ENCODE measurements at places on chromosomes 16 and 17. TPM values are rescaled to one million over a fixed set of nuclear protein-coding genes. Genes with fewer than 3 reads are reported as not detected.

KRT17 gene
- 1.6 TPM for total RNA-seq

DNA sequence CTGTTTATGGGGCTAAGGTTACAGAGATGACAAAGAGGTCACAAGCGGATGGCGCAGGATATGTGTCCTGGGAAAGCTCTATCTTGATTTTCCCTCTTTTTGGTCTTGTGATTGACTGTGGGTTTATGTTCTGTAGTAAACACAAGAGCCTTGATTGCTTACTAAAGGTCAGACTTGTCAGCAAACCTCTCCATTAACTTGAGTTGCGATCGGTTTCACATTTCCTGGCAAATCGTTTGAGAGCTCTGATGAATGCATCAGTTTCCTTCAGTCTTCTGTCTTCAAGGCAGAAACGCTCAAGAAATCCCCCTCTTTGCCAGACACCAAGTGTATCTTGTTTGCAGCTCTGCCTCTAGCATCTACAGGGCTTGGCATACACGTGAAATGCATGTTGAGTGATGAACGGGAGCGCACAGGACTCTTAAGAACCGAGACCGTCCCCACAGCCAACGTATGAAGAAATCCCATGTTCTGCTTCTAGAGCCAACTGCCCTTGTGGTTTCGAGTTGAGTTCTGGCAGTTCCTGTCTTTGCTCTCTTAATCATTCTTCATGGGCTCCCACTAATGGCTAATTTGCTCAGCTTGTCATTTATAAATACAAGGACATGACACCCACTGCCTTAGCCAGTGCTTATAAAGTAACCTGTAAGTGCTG, 143.3 kb downstream of the PITPNC1 start:
- DNase-seq: no peak

- DNase-seq: no peak
Observed at GRCh38 chr17:3894188-3894587, 1.3 kb upstream of the CAMKK1 start.

DNA sequence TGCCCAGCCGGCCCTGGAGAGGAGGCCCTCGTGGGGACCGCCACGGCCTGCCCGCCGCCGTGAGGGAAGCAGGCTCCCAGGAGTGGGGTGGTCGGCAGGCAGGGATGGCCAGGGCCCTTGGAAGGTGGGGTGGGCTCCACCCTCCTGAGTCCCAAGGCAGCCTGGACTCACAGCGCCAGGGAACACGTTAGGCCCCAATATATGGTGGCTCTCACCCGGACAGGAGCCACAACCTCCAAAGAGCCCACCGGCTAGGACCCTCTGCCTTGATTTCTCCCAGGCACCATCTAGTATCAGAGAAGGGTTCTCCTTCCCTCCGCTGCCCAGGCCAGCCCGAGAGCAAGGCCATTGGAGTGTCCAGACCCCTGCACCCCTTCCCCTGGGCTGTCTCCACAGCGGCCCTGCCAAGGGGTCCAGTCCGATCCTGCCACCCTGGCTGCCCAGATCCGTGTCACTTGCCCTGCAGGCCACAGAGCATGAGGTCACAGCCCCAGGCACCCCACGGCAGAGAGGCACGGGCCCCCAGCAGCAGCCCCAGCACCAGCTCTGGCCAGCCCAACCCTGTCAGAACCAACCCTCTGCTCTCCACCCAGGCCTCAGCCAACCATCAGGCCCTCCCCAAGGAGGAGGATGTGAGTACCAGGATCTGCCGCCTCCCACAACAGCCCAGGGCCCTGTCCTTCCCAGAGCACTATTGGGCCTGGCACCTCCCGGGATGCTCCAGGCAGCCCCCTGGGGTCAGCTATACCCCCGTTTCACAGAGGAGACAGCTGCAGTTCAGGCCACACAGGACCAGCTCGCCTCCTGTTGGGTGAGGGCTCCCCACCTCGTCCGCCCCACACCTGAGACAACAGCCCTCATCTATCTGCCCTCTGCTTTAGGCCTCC, 1.1 kb upstream of the AXIN1 start:
- DNase-seq: no peak

- no peak for DNase-seq
Observed at GRCh38 chr17:56635641-56636040, 42.1 kb downstream of the NOG start.

RBL2 gene
- 30.7 TPM for total RNA-seq

DNA sequence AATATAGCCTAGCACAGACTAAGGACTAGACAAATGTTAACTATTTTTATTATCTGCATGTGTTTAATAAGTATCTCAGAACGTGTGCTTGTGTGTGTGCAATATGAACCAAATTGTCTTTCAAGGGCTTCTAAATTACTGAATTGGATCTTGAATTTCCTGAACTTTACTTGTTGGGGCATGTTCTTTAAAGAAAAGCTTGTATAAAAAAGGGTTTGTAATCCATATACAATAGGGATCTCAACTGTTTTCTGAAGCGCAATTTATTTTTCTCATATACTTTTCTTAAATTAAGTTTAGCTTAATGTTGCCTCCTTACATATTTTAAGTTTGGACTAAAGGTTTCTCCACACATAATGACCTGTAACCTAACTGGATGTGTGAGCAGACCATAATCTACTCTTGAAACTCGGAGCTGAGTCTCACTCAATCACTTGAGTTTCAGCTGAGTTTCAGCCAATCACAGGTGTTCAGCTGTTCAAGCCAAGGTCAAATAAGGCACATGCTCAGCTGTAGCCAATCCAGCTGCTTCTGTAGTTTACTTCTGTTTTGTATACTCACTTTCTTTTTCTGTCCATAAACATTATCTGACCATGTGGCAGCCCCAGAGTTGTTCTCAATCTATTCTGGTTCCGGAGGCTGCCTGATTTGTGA, 72.3 kb downstream of the CDK5R1 start:
- DNase-seq: no peak

PTX4 gene
- total RNA-seq: 0.31 TPM

- no peak for DNase-seq
Observed at GRCh38 chr16:68636064-68636560, 9.0 kb upstream of the CDH3 start.

CDYL2 gene
- 71.3 TPM for total RNA-seq

RCVRN gene
- not detected for total RNA-seq

DNA sequence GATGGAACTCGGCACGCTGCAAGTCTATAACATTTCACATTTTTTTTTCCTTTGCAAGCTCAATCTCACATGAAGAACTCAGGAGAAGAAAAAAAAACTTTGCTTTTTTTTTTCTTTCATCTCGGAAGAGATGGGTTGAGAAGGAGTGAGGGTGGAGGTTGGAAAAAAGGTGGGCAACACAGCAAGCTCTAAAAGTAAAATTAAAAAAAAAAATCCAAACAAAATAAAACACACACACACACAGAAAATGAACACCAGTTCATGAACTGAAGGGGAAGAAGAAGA, 2.5 kb downstream of the MAF start:
- no peak for DNase-seq

- no peak for DNase-seq
Observed at GRCh38 chr17:47304186-47304585, 19.6 kb upstream of the EFCAB13 start.

DNA sequence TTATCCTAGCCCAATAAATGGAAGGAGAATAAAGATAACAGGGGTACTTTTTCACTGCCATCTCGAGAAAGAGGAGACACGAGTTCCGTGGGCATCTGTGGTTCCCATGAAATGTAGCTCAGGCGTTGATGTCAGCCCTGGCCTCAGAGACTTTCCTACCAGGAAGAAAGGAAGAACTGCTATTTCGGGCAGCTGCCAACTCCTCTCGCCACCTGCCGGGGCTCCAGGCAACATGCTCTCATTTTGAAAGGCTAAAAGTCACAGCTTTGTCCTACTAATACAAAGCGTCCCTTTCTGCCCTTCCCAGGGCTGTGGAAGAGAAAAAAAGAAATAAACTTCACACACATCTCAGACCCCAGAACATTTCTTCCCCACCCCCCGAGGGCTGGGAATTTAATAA, 65.8 kb downstream of the DHRS7C start:
- no peak for DNase-seq

GRCh38 chr16:84223456-84223855, 16.4 kb downstream of the KCNG4 start:
- DNase-seq: no peak

NOG gene
- total RNA-seq: 2.1 TPM

DNA sequence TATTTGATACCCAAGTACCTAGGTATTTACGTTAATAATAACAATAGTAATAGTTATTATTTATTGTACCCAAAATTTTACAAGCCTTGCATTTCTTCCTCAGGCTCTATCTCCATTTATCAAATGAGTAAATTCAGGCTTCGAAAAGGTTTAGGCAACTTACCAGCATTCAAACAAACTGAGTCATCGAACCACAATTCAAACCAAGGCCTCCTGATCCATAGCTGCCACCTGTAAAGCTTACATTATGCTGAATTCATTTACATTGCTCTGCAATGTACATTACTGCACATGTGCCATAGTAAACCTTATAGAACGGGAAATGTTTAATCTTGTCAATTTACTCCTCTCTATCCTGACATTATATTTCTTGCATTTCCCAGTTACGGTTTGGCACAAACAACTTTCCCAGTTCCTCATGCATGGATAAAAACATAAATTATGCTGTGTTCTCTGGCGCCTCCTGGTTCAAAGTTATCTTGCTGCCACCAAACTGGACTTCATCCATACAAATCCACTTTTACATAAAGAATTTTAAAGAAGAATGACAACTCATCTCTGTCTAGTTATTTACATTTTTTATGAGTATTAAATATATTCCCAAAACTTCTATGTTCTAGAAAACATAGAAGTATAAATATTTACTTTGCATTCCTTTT, 360.6 kb upstream of the SOX9 start:
- DNase-seq: no peak

- DNase-seq: no peak
Observed at GRCh38 chr17:62164747-62165722, 100.0 kb upstream of the MED13 start.

DNA sequence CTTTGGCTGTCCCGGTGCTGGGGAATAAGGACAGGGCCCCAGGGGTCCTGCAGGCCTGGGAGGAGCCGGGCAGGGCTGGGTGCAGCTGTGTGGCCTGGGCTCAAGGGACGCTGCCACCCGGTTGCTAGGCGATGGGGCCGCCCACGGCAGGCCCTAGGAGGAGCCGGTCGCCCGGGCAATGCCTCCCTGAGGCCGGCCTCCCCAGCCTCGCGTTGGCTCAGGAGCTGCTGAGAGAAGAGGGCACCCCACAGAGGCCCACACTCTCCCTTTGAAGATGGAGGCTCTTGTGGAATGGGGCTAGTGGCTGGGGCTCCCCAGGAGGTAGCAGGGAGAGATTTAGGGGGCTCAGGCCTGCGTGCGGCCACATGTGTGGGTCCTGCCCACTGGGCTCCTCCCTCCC, at the start of gene CIBAR2:
Gene CIBAR2 (minus strand): TSS at position 109 of the 400 bp plus-strand sequence. CDS start 120 bp downstream, outside the sequence.
- no peak for DNase-seq

SDK2 gene
- total RNA-seq: not detected

- peak; percentile 52 for DNase-seq
Observed at GRCh38 chr17:31068291-31068690, 26.5 kb upstream of the NF1 start.

Data from endothelial cell of umbilical vein (primary cell).